ENCODE measurements at places on chromosomes 1 and 21.

GRCh38 chr1:40232444-40232843, 15.3 kb upstream of the TMCO2 start:
- DNase-seq, result peak; percentile 6

DNA sequence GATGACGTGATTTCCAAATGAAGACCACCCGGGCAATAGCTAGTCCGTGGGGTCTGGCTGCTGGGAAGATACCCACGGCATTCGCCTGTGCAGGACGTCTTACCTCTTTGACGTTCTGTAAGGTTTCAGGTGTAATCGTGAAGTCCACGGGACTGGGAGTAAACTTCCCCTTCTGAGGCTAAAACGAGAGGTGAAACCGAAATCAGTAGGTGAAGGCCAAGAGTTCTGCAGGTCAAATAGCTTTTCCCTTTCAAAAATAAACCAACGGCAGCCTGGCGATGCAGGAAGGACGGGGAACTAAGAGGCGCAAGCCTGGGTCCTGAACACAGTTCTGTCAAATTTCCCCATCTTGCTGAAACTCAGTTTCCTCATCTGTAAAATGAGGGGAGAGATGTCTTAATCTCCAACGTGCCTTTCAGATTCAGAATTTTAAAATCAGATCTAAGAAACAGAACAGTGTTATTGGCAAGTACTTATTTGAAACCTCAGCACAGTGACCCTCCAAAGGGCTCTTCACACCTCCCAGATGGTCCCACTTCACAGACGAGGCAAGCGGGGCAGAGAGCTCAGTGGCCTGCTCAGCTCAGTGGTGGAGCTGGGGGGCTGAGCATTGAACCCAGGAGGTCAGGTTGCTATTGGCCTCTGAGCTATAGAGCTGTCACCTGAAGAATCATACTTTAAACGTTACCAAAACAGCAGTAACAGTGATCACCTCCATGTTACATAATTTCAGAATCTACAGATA, 34.7 kb downstream of the VPS26C start:
- DNase-seq, result no peak

DNA sequence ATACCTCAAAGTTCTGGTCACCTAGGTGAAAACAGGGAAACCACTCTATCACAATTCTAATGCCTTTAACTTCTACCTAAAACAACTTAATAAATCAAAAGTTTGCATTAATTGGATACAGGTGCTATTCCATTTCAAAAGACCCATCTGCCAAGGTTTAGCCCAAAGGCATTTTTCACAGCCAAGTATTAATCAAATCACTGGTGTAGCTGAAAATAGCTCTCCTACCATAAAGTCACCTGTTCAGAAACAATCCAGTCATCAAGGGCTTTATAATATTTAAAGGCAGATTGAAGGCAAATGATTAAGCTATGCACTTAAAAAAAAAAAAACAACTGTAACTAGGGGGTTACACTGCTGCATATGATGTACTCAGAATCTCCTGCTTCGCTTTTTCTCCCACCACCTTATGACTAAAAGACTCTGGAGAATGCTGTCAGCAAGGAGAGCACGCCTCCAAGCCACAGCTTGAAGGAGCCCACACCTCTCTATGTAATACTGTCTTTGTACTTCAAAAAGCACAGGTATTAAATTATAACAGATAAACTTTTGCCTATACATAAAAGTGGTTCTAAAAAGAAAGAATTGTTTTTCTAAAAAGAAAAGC, 20.5 kb downstream of the KIAA0319L start:
- DNase-seq, result no peak

DNA sequence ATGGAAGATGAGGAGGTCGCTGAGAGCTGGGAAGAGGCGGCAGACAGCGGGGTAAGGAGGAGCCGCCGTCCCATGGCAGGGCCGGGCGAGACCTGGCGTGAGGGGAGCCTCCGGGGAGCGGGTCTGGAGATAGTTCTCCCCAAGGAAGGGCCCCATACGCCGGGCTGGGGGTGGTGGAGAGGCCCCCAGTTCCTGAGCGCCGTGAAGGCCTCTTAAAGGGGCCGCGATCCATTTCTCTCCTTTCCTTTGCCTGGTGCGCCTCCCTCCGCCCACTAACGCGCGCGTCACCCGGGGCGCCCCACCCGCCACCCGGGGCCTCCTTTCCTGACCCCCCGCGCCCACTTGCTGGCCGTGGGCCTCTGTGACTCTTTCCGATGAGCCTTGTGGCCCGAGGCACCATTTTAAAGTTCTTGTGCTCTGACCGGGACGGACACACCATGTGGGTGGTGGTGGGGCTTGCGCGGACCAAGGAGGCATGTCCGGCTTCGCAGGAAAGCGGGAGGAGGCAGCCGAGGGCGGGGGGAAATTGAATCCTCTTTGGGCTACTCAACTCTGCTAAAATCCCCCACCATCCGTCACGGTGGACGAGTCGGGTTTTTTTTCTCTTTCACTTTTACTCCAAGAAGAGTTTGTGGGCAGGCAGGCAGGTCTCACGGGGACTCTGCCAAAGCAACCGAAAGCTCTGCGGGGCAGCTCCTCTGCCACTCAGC, 371 bp downstream of the SZRD1 start:
- peak; percentile 78 for DNase-seq

- no peak for DNase-seq
These were observed 170.8 kb downstream of the NFIA start for GRCh38 chr1:61253059-61253735.

- DNase-seq, result no peak
These were observed 199.7 kb downstream of the GRIK3 start for GRCh38 chr1:36834586-36834985.

GRCh38 chr1:171501305-171502024, 16.1 kb downstream of the PRRC2C start:
- no peak for DNase-seq

- DNase-seq, result no peak
These were observed 3.2 kb downstream of the TMCC2 start for GRCh38 chr1:205230982-205231381.

DNA sequence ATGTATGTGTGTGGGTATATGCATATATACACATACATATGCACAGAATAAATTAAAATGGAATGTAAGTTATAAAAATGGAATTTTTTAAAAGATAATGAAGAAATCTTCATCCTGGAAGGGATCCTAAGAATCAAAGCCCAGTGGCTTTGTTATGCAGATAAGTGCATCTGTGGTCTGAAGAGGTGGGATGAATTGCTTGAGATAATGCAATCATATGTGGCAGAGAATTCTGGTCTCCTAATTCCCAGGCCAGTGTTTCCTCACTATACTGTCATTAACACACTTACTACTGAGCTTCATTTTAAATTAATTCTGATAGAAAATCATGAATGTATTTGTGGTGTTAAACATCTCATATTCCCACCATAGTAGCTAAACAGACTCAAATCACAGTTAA, 86.7 kb upstream of the PRMT6 start:
- DNase-seq, result no peak

- no peak for DNase-seq
These were observed 31.5 kb downstream of the RIMS3 start for GRCh38 chr1:40633931-40634376.

DNA sequence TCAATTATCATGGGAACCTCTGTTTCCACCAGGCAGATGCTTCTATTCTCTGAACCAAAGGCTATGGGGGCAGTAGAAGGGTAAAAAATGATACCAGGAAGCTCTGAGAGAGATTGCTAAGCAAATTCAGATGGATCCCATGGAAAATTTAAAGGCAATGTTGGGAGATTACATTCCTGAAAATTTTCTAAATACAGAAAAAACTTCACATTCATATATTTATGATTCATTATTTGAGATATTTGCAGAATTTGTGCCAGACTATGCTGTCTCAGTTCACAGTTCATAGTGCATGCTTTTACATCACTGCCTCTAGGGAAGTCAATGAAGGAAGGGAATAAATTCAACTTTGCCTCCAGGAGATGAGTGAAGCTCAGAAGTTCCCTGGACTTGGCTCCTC, 57.5 kb downstream of the KCNT2 start:
- DNase-seq, result no peak

All from activated CD4-positive, alpha-beta T cell treated with anti-CD3 and anti-CD28 coated beads, Interleukin-2, amount 50 U/mL, for 24 hours (primary cell).